ENCODE measurements at places on chromosomes 7 and 10. TPM values are rescaled to one million over a fixed set of nuclear protein-coding genes. Genes with fewer than 3 reads are reported as not detected.

The SUN1 gene
- total RNA-seq = 69.3 TPM

The TPK1 gene
- 2.7 TPM for total RNA-seq

The AEBP1 gene
- total RNA-seq = not detected

The PON1 gene
- 0.34 TPM for total RNA-seq

The SEMA3E gene
- total RNA-seq = 2.2 TPM

The SMNDC1 gene
- 57.2 TPM for total RNA-seq

The SUN3 gene
- total RNA-seq = not detected

The NPVF gene
- not detected for total RNA-seq

The WNT8B gene
- not detected for total RNA-seq

The SYCE1 gene
- total RNA-seq = not detected

The CCDC3 gene
- total RNA-seq = 0.94 TPM

The A1CF gene
- total RNA-seq = 0.09 TPM

The MYOZ1 gene
- not detected for total RNA-seq

The ANXA7 gene
- total RNA-seq = 115 TPM

The RET gene
- 0.40 TPM for total RNA-seq

The LRRD1 gene
- not detected for total RNA-seq

The SCART1 gene
- 0.26 TPM for total RNA-seq

The CALML3 gene
- total RNA-seq = not detected

The CRPPA gene
- 0.79 TPM for total RNA-seq

The OR2A42 gene
- total RNA-seq = not detected

The PITX3 gene
- total RNA-seq = 0.32 TPM

The SORCS1 gene
- total RNA-seq = not detected

The KCP gene
- 0.14 TPM for total RNA-seq

The BCL7B gene
- total RNA-seq = 71.7 TPM

The TRIL gene
- not detected for total RNA-seq

The TSPAN15 gene
- 102 TPM for total RNA-seq

The CDC14C gene
- not detected for total RNA-seq

The PNLIPRP2 gene
- 0.09 TPM for total RNA-seq

The TES gene
- total RNA-seq = 54.0 TPM

The DUSP5 gene
- total RNA-seq = 98.6 TPM

The MOGAT3 gene
- not detected for total RNA-seq

The TAF6 gene
- total RNA-seq = 60.0 TPM

The ELFN1 gene
- total RNA-seq = 0.55 TPM

The SH2D4B gene
- not detected for total RNA-seq

The FBH1 gene
- total RNA-seq = 44.6 TPM

The AOAH gene
- not detected for total RNA-seq

The UTF1 gene
- total RNA-seq = 0.16 TPM

The GPR15LG gene
- not detected for total RNA-seq

Measured in A549 treated with CpdA at 1 μM for 4 hours (cell line).